ENCODE measurements at places on chromosomes 4 and X.

- peak; percentile 73 for DNase-seq
Observed at GRCh38 chrX:53682885-53683555, 3.5 kb downstream of the HUWE1 start.

GRCh38 chr4:84032372-84032771 lies 466.7 kb downstream of the NKX6-1 start:
- no peak for DNase-seq

GRCh38 chr4:120843849-120844527 lies 78.5 kb downstream of the PRDM5 start:
- DNase-seq: peak; percentile 5

DNA sequence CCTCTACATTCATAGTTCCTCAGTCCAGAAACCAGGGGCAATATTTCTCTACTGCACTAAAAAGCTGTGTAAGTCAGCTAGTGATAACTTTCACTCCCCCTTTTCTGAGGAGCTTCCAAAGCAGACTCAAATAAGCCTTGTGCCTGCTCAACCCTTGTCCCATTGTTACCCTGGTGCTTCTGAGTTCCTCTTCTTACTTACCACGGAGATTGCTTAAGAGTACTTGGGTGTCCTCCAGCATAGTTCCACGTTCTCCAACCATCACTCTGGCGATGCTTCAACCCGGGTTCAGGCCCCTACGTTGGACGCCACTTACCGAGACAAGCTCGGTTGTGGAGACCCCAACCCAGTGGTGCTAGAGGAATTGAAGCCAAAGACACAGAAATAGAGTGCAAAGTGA lies 71.6 kb downstream of the ADAM29 start:
- DNase-seq: no peak

GRCh38 chr4:113499696-113500095 lies 261.8 kb downstream of the CAMK2D start:
- peak; percentile 61 for DNase-seq
